ENCODE measurements at places on chromosomes 7 and 10.

DNA sequence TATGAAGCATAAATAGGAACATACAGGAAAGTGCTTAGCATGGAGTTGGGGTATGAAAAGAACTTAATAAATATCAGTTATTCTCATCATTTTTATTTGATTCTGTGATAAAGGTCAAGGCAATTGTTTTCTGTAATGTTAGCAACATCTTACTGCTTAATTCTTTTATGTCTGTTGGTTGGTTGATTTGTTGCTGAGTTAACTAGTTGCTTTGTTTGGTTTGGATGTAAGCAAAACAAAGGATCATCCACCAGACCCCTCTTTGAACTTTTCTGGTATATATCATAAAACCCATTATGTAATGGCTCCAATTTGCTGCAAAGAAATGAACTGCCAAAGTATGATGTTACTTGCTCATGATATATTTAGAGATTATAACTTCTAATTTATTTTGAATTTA is 44.5 kb downstream of the CH25H start:
- no peak for DNase-seq

GRCh38 chr7:6385110-6385781 is 62.5 kb downstream of the DAGLB start:
- DNase-seq = no peak

GRCh38 chr10:68103901-68104300 is 5.4 kb upstream of the MYPN start:
- DNase-seq = no peak

GRCh38 chr7:45494885-45495284 is 79.3 kb upstream of the ADCY1 start:
- no peak for DNase-seq

GRCh38 chr7:153934048-153934447 is 118.2 kb upstream of the DPP6 start:
- DNase-seq = no peak

DNA sequence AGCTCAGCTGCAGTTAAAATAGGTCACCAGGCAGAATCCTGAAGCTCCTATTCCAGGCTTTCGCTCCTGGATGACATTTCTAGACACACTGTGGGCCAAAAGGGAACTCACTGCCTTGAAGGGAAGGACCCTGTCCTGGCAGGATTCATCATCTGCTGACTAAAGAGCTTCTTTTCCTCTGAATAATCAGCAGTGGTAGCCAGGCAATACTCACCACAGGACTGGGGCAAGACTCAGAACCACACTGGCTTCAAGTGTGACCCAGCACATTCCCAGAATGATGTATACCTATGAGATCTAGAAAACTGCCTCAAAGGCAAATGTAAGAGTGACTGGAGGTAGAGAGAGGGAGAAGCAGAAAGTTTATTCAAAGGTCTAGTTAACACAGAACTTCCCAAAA is 29.5 kb upstream of the EBF3 start:
- DNase-seq = no peak

DNA sequence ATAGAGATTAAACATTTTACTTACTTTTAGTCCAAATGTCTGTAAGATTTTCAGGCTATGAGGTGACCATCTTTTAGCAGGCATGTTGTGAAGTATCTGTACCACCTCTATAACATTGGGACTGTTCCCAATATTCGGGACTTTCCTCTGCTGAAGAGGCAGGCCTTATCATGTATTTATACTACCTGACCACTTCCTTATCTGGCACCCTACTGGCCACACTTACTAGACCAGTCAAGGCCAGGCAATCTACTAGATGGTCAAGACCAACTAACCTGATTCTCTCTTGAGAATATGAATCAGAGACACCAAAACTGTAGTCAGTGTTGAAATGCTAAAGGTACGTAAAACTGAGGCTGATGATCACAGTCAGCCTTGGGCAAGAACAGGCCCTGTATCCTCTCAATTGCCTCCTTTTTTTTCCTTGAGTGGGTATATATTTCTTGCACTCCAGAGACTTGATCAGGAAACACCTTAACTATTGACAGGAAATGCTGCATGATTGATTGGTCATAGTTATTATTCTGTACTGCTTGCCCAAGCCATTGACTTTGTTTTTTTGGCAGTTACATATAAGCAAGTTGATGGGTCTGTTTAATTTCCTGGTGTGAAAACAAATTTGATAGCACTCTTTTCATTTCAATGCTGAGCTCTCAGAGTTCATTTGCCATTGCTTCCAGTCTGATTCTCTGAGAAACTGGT is 5.2 kb upstream of the PRKAR2B start:
- no peak for DNase-seq

GRCh38 chr7:107179326-107180164 is 10.7 kb downstream of the HBP1 start:
- DNase-seq = no peak

DNA sequence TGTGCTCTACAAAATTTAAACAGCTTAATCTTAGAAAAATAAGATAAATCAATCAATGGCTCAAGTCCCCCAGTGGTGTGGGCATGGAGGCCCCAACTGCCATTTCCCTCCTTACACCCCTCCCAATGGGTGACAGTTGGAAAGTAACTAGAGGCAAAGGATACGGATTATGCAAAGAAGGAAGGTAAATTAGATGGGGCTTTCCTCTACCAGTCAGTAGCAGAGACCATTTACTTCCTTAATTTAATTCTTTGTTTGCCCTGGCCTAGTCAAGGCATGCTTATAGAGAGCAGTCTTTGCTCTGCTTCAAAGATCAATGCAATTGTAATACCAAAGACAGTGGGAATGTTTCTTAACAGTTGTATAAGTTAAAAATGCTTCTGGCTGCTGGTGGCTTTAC is 63.3 kb upstream of the PAPSS2 start:
- no peak for DNase-seq

GRCh38 chr7:38975944-38976392 is 1.7 kb upstream of the POU6F2 start:
- no peak for DNase-seq

- no peak for DNase-seq
Measured at GRCh38 chr10:126075009-126075408, 178.6 kb downstream of the FANK1 start.

DNA sequence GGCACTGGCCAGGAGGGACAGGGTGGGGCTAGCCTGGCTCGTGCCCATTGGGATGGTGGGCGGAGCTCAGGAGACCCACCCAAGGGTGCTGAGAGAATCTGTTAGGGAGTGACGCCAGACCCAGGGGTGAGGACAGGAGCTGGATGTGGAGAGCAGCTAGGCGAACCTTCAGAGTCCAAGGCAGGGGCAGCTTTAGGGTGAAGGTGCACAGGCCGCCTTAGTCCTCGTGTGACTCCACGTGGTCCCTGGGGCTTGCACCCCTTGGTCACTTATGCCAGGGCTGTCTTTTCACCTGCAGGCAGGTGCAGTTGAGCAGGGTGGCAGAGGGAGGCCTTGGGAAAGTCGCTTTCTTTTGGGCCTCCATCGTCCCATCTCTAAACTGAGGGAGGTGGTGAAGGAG is 4.3 kb downstream of the RAMP3 start:
- no peak for DNase-seq

GRCh38 chr7:142188846-142189245 is 69.0 kb downstream of the PRSS58 start:
- no peak for DNase-seq

- peak; percentile 26 for DNase-seq
Measured at GRCh38 chr10:71996592-71997371, 32.6 kb downstream of the CHST3 start.

DNA sequence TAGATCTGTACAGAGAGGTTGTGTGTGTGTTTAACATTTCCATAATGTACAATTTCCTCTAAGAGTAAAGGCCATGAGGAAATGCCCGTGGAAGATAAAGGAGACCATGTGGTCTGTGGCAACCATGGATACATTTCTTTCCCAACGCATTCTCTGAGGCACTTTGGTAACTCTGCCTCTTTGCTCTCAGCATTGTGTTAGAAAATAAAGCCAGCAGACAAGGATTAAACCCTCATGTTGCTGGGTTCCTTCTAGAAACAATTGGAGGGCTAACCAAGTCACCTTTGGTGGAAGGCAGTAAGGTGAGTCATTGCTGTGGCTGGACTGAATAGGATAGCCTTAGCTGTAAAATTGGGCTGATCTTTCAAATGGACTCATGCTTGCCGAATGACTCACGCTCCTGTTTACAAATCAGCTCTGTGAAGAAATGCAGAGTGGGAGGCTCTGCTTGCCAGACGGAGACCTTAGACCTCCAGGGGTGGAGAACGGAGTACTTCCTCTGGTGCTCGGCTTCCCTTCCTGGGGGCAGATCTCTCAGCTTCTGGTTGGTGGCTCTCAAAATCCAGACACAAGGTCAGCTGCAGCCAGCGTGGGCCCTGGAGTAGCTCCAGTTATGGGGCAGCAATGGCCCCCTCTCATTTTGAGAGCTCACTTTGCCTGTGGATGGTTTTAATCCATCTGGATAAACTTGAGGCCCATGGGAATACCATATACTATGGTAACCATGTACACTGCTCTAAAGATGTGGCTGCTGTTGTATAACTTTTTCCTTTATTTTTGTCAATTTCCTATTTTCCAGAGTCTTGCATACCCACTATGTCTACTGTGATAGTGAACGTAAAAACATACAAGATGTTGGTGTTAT is 137.3 kb downstream of the TCF7L2 start:
- DNase-seq = no peak

DNA sequence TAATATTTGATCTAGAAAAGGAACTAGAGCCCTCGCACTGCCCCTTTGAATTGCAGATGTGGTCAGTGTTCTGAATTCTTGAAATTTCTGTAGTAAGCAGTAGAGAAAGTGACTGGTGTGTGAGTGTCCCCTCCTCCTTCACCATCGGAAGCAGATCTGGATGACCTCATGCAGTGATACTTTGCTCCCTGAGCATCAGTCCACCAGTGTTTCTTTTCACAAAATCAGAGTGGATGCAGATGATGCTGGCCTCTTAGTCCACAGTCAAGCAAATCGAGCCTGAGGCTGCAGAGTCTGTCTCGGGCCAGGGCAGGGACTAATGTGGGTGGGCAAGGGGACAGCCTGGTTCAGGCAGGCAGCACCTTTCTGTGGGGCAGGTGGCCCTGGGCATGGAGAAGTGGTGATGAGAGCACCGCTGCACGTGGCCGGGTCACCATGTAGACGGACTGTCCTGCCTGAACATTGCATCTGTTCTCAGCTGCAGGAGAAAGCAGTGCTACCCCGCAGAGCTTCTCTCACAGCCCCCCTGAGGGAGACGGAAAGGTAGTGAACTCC is 5.4 kb downstream of the INSIG1 start:
- DNase-seq = no peak

All from amygdala (tissue), 56 donors.